Muscle of leg (tissue), 16 donors: ENCODE measurements at places on chromosomes 2 and 18. TPM values are rescaled to one million over a fixed set of nuclear protein-coding genes. Genes with fewer than 3 reads are reported as not detected.

The ASPRV1 gene
- total RNA-seq, result 2.6 TPM

The CPSF3 gene
- 35.1 TPM for total RNA-seq

The NOSTRIN gene
- total RNA-seq, result 9.2 TPM

The PDE11A gene
- 0.62 TPM for total RNA-seq

- peak; percentile 11 for DNase-seq
- no peak overlapping the region for H3K4me3 ChIP-seq
- no peaks in the 10 kb centered on the region for H3K36me3 ChIP-seq
- H3K27me3 ChIP-seq, result no peaks in the 10 kb centered on the region
Measured at GRCh38 chr2:135099802-135100483, 47.9 kb downstream of the RAB3GAP1 start.

The CFAP53 gene
- total RNA-seq, result 0.18 TPM
